Fibroblast of villous mesenchyme (primary cell): ENCODE measurements at places on chromosomes 4 and X. TPM values are rescaled to one million over a fixed set of nuclear protein-coding genes. Genes with fewer than 3 reads are reported as not detected.
A peak's percentile ranks its signal among the peaks of the same experiment; 100 is the strongest.

- DNase-seq: no peak
Observed at GRCh38 chr4:73650250-73650649, 30.0 kb upstream of the RASSF6 start.

GRCh38 chr4:186587416-186588018 is 32.1 kb upstream of the MTNR1A start:
- DNase-seq: peak; percentile 71

- DNase-seq: no peak
Observed at GRCh38 chr4:77827343-77827742, 8.2 kb upstream of the CNOT6L start.

Gene ARSD
- 10.6 and 13.4 TPM in 2 replicates for total RNA-seq

Gene UCHL1
- 488 and 579 TPM in 2 replicates for total RNA-seq
